ENCODE measurements at places on chromosomes 2 and 18.

- no peak for DNase-seq
Observed at GRCh38 chr18:34694591-34695165, 15.4 kb upstream of the DTNA start.

DNA sequence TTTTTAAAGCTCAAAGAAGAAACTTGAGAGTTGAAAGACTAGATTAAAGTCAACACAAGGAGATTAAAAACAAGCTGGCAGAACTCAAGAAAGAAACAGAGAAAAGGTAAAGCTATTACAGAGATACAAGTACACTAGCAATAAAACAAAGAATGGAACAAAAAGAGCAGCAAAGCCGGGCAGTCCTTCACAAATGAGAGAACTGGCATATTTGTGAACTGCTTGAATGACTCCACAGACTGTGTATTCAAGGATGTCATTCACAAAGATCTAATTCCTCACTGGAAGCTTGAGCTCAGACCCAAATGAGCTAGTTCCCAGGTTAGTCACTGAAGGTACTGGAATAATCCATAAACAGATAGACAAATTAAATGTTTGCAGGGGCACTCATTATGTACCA lies 318.0 kb downstream of the MYCN start:
- DNase-seq, result no peak

DNA sequence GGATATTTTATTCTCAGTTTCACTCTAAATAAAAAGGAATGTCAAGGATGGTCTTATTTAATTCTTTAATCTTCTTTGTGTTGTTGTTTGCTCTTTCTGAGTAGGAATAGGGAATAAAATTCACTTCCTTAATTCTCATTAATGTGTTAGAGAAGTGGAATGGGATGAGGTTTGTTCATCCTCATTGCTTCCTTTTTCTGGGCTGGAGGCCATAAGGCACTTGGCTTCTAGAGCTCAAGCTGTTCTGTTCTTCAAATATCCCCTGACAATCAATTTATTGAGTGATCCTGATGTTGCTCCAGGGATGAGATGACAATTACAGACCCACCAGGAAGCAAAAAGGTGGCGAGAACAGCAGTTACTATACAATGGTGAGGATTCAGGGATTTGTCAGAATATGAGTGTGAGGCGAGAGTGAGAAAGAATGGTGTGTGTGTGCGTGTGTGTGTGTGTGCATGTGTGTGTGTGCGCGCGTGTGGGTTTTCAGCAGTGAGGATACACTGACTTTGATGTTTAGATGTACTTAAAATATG lies 557.6 kb upstream of the FANCL start:
- DNase-seq, result no peak

DNA sequence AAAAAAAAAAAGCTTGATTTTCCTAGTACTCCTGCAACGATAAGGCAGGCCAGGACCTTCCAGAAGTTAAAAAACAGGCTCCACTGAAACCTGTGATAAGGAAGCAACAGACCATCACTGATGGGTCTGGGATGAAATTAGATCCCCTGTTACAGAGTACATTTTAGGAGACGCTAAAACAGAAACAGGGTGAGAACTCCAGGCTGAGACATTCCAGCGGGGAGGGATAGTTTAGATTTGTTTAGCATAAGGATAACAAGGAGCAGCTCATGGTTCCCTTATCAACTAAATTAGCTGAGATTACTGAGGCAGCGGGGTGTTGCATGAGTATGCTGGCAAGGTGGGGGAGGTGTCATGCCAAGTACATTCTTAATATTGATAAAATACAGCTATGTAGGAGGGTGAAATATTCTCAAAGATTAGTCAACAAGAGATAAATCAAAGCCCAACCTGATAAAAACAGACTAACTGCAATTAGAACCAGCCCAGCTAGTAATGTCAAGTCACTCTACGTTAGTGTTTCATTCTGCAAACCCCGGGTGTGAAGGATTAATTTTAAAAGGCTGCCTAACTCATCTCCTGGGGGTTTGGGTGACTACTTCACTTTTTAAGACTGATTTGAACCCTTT lies 75.0 kb upstream of the BZW1 start:
- DNase-seq, result no peak

GRCh38 chr18:61535401-61535800 lies 202.2 kb downstream of the CDH20 start:
- DNase-seq, result no peak

GRCh38 chr18:5468394-5468793 lies 75.4 kb downstream of the EPB41L3 start:
- DNase-seq, result no peak

Measured in effector CD4-positive, alpha-beta T cell (primary cell).